Urothelium cell line (cell line): ENCODE measurements at places on chromosomes 16 and 17.

DNA sequence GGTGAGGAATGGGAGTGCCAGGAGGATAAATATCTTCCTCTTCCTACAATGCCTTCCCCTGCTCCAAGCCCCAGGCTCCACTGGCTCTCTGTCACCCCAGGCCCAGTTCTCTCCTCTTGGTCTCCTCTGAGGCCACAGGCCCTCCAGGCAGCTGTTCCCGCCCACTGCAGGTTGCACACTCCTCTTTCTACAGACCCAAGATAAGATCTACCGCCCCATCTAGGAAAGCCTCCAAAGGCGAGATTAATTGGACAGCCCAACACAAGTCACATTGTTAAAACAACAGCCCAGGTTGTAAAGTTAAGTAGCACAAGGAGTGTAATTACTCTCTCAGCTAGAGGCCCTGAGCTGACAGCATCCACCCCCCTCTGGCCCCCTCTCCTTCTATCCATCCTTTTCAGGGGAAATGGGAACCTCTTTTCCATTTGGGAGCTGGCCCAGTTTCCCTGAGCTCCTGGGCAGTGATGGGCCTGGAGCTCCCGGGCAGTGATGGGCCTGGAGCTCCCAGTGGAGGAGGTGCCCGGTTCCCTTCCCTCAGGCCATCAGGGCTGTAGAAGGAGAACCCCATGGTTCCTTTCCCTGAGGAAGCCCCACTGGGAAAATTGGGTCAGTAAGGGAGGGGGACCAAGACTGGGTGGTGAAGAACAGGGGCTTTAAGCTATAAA, 7.3 kb downstream of the DLX4 start:
- DNase-seq: no peak

GRCh38 chr17:69761767-69762321, 313.2 kb upstream of the KCNJ16 start:
- peak; percentile 73 for DNase-seq

GRCh38 chr17:7219229-7219811, 316 bp downstream of the DLG4 start:
- no peak for DNase-seq

- DNase-seq: no peak
Measured at GRCh38 chr17:17119533-17119932, 77.3 kb downstream of the MPRIP start.

GRCh38 chr16:25151996-25152395, 40.5 kb downstream of the LCMT1 start:
- no peak for DNase-seq

GRCh38 chr17:63309021-63309420, 137.1 kb downstream of the CYB561 start:
- DNase-seq: no peak

DNA sequence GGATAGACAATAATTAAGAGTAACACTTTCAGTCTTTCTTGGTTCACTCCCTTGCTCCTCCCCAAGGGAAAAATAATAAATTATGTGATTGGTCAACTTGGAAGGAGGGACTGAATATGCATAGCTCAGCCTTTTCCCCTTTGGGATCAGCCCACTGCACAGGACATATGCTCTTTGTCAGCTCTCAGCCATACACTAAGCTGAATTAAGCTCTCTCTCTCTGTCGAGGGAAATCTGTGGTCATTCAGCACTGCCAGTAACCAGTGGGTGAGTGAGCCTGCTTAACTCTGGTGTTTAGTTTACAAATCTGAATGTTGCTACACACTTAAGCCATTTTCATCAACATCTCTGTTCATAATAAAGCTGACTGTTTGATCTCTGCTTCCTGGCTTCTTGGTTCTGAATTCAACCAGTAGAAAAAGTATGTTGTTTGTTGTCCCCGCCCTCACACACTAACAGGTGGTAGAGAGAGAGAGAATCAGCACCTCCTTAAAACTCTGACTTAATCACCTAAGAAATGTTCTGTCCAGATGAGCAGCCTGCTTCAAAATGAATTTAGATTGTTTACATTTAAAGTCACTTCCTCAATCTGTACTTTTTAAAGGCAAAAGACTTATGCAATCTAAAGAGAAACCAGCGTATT, 102.3 kb upstream of the C17orf78 start:
- no peak for DNase-seq

- DNase-seq: no peak
Measured at GRCh38 chr17:30251931-30252330, 16.4 kb upstream of the SLC6A4 start.

- no peak for DNase-seq
Measured at GRCh38 chr17:29574732-29575510, 6.4 kb downstream of the TP53I13 start.

DNA sequence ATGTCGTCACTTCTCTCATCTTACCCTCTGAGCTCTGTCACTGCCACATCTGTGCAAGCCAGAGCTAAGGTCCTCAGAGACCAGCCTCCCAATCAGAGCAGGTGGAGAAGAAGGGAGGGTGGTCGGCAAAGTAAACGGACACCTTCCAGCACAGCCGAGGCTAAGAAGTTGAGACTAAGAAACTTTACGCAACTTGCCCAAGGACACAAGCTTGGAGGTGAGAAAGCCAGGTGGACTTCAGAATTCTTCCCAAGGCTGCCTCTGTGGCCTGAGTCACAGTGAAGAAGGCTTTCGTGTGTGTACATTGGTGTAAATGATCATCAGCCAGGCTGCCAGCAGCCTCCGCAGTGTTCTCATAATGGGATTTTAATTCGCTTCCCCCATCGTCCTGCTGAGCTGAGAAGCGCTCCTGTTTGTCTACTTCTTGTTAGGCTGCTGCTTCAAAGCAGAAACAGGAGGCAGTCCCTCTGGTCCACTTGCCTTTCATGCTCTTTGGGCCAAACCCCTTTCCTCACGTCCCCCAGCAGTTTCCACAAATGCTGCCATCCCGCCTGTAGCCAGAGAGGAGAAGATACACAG, 125.0 kb upstream of the RPL38 start:
- no peak for DNase-seq

DNA sequence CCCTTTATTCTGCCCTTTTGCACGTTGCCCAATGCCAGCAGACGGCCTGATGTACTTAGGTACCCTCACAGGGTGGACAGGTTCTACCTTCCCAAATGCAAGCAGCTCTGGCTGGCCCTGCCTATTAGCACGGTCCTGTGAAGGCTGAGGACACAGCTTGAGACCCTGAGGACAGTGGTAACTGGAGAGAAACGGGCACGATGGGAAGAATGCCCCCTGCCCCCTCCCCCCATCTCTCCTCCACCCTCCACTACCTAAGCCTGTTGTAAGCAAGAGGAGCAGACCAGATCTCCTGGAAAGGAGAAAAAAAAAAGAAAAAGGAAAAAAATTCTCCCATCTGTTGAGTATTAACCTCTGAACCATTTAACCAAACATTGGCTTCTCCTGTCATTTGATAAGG, 34.1 kb downstream of the MEOX1 start:
- DNase-seq: no peak

- peak; percentile 37 for DNase-seq
Measured at GRCh38 chr16:20849589-20850390, 43.5 kb downstream of the REXO5 start.

- DNase-seq: no peak
Measured at GRCh38 chr16:586645-587590, 2.9 kb upstream of the RAB40C start.

- DNase-seq: no peak
Measured at GRCh38 chr17:17017343-17018014, 24.8 kb upstream of the MPRIP start.
